Daoy (cell line): ENCODE measurements at places on chromosomes 7 and 10.

- DNase-seq: no peak
These were observed 42.7 kb downstream of the VWDE start for GRCh38 chr7:12360948-12361347.

- peak; percentile 62 for DNase-seq
These were observed 11.7 kb downstream of the NOBOX start for GRCh38 chr7:144391823-144392255.

DNA sequence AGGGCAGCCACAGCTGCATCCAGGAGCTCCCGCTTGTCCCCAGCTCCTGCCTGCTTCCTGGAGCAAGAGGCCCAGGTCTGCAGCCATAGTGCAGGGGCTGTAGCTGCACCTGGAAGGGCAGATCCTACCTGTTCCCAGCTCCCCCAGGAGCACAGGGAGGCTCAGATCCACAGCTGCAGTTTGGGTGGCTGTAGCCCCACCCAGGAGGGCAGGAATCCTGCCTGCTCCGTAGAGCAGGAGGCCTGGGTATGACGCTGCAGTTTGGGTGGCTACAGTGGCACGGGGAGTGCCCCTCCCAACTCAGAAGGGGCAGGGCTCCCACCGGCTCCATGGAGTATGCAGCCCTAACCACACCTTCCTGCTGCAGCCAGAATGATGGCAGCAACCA, 26.7 kb upstream of the CDCA7L start:
- DNase-seq: peak; percentile 39

- no peak for DNase-seq
These were observed 161.3 kb downstream of the EGFR start for GRCh38 chr7:55179931-55180682.

DNA sequence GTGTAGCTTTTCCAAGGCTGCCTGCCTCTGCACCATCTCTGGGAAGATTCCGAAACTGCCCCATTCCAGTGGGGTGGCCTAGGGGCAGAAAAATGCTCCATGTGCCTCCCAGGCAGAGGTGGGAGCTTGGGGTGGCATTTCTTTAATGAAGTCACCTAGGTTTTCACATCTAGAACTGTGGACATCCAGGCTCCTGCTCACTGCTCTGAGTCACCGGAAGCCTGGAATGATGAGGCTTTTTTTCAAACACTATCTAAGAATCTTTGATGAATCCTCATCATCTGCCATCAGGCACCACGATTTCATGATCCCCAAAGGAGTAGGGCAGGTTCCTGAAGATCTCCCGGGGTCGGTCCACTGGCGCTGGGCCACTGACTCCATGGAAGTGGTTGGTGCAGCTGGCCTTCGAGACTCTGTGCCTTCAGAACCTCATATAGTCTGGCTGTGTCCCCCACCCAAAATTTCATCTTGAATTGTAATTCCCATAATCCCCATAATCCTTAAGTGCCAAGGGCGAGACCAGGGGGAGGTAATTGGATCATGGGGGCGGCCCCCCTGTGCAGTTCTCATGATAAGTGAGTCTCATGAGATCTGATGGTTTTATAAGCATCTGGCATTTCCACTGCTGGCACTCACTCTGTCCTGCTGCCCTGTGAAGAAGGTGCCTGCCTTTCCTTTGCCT, 37.1 kb downstream of the MTURN start:
- DNase-seq: peak; percentile 86

DNA sequence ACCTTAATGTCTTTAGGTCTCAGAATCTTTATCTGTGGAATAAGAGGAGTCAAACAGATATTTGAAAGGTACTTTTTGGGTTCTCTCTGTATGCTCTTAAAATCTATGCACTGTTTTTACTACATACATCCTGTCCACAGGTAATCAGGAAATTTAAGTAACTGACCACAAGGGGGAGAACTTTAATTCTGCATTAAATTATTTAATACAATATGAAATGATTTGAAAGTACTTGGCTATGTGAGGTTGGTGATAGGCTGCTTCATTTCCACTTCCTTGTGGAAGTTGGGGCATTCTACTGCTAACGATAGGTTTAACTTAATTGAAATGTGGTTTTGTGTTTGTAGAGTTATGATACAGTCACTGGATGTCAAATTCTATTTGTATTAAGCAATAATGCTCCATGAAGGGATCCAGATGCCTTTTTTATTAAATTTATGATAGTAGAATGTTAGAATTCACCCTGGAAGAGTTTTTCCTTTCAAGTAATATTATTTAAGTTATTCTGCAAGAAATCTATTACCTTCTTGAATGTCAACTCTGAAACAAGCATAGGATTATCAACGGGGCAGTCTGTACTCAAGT, 6.0 kb downstream of the TEX47 start:
- no peak for DNase-seq

GRCh38 chr7:24245362-24245761, 38.6 kb upstream of the NPY start:
- no peak for DNase-seq

- no peak for DNase-seq
These were observed 3.4 kb upstream of the LARP4B start for GRCh38 chr10:934746-935406.

DNA sequence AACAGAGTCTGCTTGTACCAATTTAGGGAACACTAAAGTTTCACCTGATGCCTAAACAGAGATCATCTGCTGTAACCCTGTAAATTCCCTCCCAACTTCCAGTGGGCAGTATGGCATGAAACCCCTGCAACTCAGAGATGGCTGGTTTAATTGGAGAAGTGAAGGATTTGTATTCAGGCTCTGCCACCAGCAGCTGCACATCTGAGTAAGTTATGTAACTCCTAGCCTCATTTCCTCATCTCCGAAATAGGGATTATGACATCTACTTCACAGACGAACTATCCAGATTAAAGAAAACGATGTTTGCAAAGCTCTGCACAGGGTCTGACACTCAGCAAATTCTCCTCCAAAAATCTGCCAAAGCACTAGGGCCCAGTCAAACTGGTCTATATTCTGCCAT, 493.0 kb downstream of the KCNMA1 start:
- DNase-seq: no peak

DNA sequence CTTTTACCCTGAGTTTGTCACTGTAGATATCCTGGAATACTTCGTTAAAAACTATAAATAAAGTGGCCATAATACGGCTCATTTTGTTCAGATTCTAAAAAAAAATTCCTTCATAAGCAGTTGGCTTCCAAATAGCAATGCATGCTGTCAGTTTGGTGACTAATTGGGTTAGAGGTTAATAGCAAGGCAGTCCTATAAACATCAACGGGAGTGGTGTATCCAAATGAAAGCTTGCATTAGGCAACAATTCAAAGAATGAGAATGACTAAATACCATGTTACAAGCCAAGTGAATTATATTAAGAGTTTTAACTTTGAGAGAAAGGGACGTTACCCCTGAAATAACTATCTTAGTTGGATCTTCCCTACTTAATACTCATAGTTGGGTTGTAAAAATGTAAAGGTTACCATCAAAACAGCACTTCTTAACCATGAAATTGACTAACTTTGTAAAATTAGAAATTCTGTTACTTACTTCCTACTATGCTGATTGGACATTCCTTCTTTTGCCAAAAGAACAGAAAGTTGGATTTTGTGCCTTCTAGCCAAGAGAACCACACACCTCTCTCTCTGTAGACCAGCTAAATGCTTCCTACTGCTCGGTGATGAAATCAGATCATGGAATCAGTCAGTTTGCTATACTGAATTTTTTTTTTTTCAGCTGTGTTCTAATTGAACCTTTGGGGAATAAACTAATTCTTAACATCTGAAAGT, 98.0 kb downstream of the KAT6B start:
- DNase-seq: peak; percentile 79

DNA sequence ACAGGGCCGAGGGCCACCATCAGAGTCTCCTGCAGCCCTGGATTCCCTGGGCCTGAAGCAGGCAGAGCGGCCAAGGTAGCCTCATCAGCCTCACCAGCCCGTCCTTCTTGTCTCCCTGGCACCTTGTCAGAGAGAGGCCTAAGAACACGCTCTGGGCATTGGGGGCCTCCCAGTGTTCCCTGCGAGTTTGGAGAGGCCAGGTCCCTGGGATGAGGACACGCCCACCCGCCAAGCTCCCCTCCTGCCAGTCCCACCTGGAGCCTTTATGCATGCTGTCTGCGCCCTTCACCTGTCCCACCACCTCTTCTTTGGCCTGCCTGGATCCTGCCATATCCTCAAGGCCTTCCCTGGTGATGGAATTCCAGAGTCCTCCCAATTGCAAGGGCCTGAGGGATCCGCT, 69.2 kb downstream of the LHPP start:
- no peak for DNase-seq

DNA sequence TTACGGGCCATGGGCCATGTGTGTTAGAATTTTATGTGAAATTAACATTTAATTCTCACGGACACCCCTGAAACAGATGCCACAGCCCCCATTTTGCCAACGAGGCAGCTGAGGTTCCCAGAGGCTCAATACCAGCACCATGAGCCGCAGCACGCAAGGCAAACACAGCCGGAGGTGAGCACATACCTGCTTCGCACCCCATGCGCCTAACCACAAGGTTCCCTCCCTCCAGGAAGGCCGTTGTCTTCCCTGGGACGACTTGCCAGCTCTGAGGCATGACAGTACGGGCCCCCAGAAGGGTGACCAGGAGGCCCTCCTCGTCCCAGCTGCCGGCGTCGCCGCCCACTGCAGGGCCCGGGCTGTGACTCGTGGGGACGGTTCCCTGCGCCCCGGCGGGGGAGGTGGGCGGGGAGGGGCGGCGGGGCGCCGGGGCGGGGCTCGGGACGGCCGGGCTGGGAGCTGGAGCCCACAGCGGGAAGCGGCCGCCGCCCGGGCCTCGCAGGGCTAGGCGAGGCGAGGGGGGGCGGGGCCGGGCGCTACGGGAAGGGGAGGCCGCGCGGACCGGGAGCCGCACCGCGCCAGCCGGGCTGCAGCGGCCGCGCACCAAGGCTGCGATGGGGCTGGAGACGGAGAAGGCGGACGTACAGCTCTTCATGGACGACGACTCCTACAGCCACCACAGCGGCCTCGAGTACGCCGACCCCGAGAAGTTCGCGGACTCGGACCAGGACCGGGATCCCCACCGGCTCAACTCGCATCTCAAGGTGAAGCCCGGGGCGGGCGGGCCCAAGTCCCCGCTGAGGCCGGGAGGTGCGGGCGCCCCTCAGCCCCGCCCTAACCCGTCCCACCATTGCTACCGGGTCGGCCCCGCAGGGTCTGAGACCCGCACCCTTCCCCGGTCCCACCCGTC, at the start of gene CAV2:
TSS of gene CAV2 (plus strand) at position 571 of the 910 bp plus-strand sequence. CDS start at position 615, 44 bp downstream.
- peak; percentile 89 for DNase-seq

DNA sequence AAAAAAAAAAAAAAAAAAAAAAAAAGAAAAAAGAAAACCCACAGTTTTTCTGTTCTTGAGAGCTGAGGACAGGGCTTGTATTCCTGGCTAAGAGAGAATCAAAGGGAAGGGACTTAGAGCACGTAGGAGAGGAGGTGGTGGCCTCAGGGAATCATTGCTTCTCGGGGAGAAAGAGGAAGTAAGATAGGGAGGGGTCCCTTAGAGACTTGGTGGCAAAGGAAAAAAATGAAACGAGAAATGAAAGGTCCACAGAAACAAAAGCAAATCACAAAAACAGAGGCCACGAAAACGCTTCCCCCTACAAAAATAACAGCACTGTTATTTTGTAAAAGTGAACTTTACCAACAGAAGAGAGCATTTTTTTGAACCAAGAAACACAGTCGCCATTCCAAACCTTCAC, 323.1 kb upstream of the GALNT17 start:
- no peak for DNase-seq

DNA sequence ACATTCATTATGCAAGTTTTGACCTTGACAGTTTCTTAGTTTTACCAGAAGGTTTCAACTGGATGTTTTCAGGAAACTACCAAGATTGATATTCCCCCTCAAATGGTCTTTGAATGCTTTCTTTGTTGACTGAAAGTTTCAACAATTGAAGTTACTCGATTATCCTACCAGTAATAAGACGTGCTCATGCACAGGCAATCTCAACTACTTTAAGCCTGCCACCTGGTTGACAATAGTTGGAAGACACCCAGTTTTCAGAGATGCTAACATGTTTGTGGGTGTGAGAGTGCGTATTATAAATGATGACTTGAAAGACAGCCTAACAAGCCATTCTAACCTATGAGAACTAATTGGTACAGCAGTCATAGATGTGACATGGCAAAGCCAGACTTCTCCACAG, 73.4 kb upstream of the ITPRID1 start:
- no peak for DNase-seq
